ENCODE measurements at places on chromosomes 1 and 21. TPM values are rescaled to one million over a fixed set of nuclear protein-coding genes. Genes with fewer than 3 reads are reported as not detected.

Gene PCBP3
- 4.6 TPM for total RNA-seq

GRCh38 chr1:46807046-46807972 is 8.5 kb downstream of the CYP4B1 start:
- H3K27me3 ChIP-seq = no peaks in the 10 kb centered on the region
- no peaks in the 10 kb centered on the region for H3K4me1 ChIP-seq
- no peak overlapping the region for H3K27ac ChIP-seq
- no peaks in the 10 kb centered on the region for H3K36me3 ChIP-seq

DNA sequence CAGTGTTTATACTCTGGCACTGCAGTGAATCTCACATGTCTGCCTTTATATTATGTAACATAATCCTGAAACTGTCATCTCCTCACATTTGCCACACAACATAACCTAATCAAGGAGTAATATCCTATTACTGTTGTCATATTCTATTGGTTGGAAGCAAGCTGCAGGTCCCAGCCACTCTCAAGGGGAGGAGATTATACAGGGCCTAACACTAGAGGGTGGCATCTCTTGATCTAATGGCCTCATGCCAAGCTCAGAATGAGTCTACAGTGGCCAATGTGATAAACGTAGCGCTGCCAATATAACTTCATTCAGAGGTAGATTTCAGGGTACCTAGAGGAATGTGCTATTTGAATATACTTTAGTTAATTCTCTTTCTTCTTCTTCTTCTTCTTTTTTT is 166.8 kb downstream of the BACH1 start:
- no peaks in the 10 kb centered on the region for H3K4me1 ChIP-seq
- DNase-seq = no peak
- no peak overlapping the region for H3K4me3 ChIP-seq
- H3K27me3 ChIP-seq = no peaks in the 10 kb centered on the region

GRCh38 chr1:47659146-47659545 is 221.3 kb downstream of the FOXD2 start:
- H3K27me3 ChIP-seq = no peaks in the 10 kb centered on the region
- no peak overlapping the region for H3K4me3 ChIP-seq
- H3K27ac ChIP-seq = no peak overlapping the region
- no peaks in the 10 kb centered on the region for H3K4me1 ChIP-seq

DNA sequence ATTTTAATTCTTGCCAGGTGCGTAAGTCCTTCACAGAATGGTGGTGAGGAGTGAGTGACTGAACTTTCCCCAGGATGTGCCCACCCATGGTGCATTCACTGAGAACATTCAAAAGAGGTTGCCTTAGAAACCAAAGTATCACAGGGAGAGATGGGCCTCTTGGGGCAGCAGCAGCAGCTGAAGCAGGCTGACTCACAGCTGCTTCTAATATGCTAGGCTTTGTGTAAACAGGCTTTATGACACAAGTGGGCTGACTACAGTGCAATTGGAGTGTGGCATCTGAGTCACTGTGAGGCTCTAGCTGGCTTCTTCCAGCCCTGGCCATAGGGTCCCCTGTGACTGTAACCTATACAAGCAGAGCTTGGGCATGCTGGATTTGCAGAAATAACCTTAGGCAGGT is 12.6 kb downstream of the PIGP start:
- no peak overlapping the region for H3K27ac ChIP-seq
- DNase-seq = peak; percentile 41
- no peak overlapping the region for H3K4me3 ChIP-seq
- H3K4me1 ChIP-seq = no peaks in the 10 kb centered on the region

- no peaks in the 10 kb centered on the region for H3K36me3 ChIP-seq
- H3K4me1 ChIP-seq = no peaks in the 10 kb centered on the region
- no peak overlapping the region for H3K4me3 ChIP-seq
- DNase-seq = no peak
- no peaks in the 10 kb centered on the region for H3K27me3 ChIP-seq
Observed at GRCh38 chr1:110438893-110439292, 12.1 kb upstream of the PROK1 start.

Gene GAS5
- 570 TPM for total RNA-seq

Gene ZFP69
- 0.66 TPM for total RNA-seq

DNA sequence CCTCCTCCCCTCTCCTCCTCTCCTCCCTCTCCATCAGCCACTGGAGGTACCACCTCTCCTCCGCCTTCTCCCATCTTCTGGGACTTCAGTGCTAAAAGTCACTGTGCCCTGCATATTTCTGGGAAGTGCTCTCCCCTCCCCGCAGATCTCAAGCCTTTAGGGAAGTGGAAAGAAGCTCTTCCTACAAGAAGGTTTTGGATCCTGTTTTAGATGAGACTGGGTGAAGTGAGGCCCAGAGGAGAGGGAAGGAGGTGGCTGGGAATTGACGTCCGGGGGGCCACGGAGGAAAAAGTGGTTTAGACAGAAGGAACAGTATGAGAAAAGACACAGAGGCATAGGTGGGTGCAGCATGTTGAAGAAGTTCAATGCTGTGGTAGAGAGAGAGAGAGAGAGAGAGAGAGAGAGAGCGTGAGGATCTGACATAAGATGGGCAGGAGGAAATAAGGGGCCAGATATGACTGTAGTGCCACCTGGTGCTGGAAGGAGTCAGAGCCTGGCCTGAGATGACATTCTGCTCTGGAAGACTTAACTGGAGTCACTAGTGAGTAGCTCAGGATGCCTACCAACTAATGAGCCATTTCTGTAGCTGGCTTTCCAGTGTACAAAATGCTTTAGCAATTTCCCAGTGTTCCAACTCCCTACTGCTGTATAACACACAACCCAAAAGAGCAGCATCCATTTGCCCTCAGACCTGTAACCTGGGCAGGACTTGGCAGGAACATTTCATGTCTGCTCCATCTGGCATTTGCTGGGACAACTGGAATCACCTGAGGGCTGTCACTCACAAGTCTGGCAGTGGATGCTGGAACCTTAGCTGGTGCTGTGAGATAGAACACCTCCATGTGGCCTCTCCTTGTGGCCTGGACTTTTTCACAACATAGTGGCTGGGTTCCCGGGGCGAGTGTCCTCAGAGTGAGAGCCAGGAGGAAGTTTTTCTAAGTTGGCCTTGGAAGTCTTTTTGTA is 16.6 kb upstream of the ZSCAN20 start:
- DNase-seq = peak; percentile 53
- H3K27me3 ChIP-seq = no peaks in the 10 kb centered on the region
- no peak overlapping the region for H3K4me3 ChIP-seq
- no peaks in the 10 kb centered on the region for H3K4me1 ChIP-seq

Gene LCE1D
- total RNA-seq = not detected

DNA sequence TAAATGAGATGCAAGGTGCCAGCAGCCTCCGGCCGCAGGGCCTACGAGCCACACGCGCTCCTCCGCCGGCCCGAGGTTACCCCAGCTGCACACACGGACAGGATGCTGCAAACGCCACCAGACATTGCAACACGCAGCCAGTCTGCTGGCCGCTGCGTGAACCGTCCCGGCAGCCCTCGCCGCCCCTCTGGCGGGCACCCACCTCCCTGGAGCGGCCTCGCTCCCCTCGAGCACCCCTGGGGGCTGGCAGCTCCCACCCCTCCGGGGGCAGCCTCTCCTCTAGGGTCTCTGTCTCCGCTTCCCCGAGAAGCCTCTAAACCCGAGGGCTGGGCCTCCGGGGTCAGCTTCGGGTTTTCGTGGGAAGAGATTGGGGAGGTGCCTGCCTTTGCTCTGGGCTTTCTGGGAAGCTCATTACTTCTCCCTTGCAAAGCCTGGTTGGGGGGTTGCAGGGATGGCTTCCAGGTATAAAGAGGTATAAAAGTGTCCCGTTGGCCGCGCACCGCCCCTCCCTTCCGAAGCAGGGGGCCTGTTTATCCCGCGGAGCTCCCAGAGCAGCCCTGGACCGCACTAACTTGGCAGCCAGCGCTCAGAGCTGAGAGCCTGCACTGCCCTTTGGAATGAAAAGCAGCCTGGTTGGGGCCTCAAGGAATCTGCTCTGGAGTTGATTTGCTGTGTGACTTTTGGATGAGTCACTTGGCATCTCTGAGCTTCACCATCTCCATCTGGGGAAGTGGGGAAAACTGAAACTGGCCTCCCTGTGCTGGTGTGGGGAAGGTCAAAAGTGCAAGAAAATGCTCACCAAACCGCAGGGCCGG is 21.8 kb downstream of the DHRS3 start:
- no peaks in the 10 kb centered on the region for H3K27me3 ChIP-seq
- peak overlapping the region; percentile 36 for H3K27ac ChIP-seq
- peak; percentile 78 for DNase-seq
- no peak overlapping the region for H3K4me3 ChIP-seq
- H3K36me3 ChIP-seq = peaks cover 4% of the 10 kb centered on the region

Gene LY9
- total RNA-seq = 1.6 TPM

Gene NFIA
- total RNA-seq = 21.5 TPM

DNA sequence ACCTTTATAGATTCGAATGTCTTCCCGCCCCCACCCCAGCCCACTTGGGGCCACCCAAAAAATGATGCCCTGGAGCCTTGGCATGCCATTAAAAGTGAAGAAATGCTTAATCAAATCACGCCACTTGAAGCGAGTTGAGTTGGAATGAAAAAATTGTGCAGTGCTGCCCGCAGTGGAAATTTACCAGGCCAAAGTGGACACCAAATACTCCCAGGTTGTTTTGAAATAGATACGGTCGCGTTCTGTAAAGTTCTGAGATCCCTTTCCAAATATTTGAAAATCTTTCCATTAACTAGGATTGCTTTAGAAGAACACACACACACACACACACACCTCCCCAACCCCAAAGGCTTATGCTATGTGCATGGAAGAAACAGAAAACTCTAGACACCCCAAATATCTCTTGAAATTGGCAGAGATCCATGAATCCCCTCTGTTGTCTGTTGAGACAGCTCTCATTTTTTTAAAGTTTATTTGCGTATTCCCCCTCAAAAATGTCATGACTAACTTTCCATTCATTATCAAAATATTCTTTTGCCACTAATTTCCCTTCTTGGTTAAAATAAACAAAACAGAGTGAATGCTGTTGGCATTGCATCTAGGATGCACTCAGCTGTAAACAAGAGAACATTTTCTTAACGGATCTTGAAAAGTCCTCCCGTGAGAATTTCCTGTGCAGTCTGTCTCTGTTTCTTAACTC is 142.3 kb upstream of the KCNE2 start:
- no peaks in the 10 kb centered on the region for H3K36me3 ChIP-seq
- H3K4me1 ChIP-seq = no peaks in the 10 kb centered on the region
- no peak for DNase-seq
- H3K4me3 ChIP-seq = no peak overlapping the region
- H3K27me3 ChIP-seq = no peaks in the 10 kb centered on the region

DNA sequence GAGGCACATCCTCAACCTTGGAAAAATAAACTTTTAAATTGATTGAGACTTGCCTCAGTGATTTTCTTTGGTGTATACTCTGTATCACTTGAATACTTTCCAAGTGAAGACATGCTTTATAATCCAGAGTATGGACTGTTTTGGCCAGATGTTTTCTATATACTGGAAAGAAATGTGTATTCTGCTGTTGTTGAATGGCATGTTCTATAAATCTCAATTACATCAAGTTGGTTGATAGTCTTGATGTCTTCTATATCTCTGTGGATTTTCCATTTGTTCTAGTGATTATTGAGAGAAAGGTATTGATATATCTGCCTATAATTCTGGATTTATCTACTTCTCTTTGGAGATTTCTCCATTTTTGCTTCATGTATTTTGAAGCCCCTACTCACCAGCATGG is 37.5 kb downstream of the EBNA1BP2 start:
- H3K27ac ChIP-seq = no peak overlapping the region
- no peaks in the 10 kb centered on the region for H3K27me3 ChIP-seq
- no peak overlapping the region for H3K4me3 ChIP-seq
- DNase-seq = no peak
- H3K36me3 ChIP-seq = no peaks in the 10 kb centered on the region

Gene RAB7B
- total RNA-seq = not detected

Gene DMBX1
- total RNA-seq = not detected

Gene ATP1A4
- total RNA-seq = not detected

DNA sequence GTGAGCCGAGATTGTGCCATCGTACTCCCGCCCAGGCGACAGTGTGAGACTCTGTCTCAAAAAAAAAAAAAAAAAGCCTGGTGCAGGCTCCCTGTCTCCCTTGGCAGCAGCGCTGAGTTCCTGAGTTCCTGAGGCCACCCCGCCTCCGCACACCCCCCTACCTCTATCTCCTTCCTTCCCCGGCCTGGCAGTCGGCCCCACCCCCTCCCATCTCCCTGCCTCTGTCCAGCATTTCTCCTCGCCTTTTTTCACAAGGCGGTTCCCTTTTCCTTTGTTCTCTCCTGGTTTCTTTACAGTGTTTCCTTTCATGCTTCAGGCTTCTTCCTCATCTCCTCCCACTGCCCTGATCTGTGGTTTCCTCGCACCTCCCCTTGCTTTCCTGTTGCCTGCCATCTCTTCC is 2.7 kb downstream of the RORC start:
- H3K36me3 ChIP-seq = peaks cover 5% of the 10 kb centered on the region
- no peaks in the 10 kb centered on the region for H3K27me3 ChIP-seq
- no peak overlapping the region for H3K4me3 ChIP-seq
- peak; percentile 53 for DNase-seq
- H3K27ac ChIP-seq = peak overlapping the region; percentile 14
